ENCODE measurements at places on chromosomes 1 and 21. TPM values are rescaled to one million over a fixed set of nuclear protein-coding genes. Genes with fewer than 3 reads are reported as not detected.

GRCh38 chr1:191026828-191027227, 549.2 kb upstream of the BRINP3 start:
- no peak overlapping the region for H3K27ac ChIP-seq
- no peaks in the 10 kb centered on the region for H3K36me3 ChIP-seq
- H3K4me1 ChIP-seq: no peaks in the 10 kb centered on the region
- no peak for DNase-seq

GRCh38 chr1:209989525-209989924, 51.5 kb downstream of the SYT14 start:
- H3K36me3 ChIP-seq: no peaks in the 10 kb centered on the region
- no peak overlapping the region for H3K4me3 ChIP-seq
- no peaks in the 10 kb centered on the region for H3K4me1 ChIP-seq
- H3K27me3 ChIP-seq: peaks cover 20% of the 10 kb centered on the region
- no peak overlapping the region for H3K27ac ChIP-seq
- DNase-seq: no peak

DNA sequence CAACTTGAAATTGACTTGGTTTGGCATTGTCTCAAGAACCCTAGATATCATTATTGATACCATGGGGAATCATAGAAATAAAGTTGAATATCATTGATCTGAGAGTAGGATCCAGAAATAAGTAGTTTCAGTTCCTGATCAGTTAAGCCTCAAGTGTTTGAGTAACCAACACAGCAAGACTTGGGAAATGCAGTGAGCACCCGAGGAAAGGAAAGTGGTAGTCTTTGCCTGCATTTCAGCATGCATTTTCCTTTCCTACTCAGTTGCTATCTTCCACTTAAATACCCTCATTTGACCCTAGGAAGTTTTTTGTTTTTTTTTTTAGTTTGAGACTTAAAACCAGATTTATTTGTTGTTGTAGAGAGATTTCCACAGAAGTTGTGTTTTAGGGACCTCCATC, 18.9 kb downstream of the CLEC20A start:
- H3K4me3 ChIP-seq: no peak overlapping the region
- H3K27me3 ChIP-seq: peaks cover 5% of the 10 kb centered on the region
- no peak overlapping the region for H3K27ac ChIP-seq
- no peaks in the 10 kb centered on the region for H3K36me3 ChIP-seq
- no peak for DNase-seq

- peak; percentile 73 for DNase-seq
- no peaks in the 10 kb centered on the region for H3K36me3 ChIP-seq
- H3K27ac ChIP-seq: peak overlapping the region; percentile 61
- H3K4me1 ChIP-seq: peaks cover 13% of the 10 kb centered on the region
These were observed 22.4 kb downstream of the DEGS1 start for GRCh38 chr1:224205438-224205840.

The AXDND1 gene
- 0.37 TPM for total RNA-seq
